ELR (cell line): ENCODE measurements at places on chromosomes 3 and 15.

GRCh38 chr3:152208439-152208838 lies 60.3 kb upstream of the MBNL1 start:
- DNase-seq, result no peak

- no peak for DNase-seq
Observed at GRCh38 chr15:60679256-60679655, 200.3 kb upstream of the ICE2 start.

DNA sequence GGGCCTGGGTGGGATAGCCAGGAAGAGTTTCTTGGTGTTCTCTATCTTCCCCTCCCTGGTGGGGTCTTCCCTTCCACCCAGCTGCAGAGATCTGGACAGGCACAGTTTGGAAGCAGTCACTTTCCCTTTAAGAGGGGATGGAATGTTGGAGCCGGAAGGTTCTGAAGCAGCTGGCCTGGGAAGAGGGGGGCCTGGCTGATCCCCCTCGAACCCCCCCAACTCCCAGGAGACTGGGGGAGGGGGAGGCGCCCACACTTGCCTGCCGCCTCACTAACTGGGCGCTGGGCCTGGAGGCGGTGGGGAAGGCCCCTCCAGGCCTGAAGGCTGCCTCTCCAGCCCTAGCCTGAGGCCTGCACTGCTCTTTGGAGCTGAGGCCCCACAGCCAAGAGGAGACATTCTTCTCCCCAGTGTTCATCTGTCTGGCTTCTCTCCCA lies 1.4 kb downstream of the DVL3 start:
- peak; percentile 55 for DNase-seq

- no peak for DNase-seq
Observed at GRCh38 chr3:169227911-169228310, 435.6 kb downstream of the MECOM start.

DNA sequence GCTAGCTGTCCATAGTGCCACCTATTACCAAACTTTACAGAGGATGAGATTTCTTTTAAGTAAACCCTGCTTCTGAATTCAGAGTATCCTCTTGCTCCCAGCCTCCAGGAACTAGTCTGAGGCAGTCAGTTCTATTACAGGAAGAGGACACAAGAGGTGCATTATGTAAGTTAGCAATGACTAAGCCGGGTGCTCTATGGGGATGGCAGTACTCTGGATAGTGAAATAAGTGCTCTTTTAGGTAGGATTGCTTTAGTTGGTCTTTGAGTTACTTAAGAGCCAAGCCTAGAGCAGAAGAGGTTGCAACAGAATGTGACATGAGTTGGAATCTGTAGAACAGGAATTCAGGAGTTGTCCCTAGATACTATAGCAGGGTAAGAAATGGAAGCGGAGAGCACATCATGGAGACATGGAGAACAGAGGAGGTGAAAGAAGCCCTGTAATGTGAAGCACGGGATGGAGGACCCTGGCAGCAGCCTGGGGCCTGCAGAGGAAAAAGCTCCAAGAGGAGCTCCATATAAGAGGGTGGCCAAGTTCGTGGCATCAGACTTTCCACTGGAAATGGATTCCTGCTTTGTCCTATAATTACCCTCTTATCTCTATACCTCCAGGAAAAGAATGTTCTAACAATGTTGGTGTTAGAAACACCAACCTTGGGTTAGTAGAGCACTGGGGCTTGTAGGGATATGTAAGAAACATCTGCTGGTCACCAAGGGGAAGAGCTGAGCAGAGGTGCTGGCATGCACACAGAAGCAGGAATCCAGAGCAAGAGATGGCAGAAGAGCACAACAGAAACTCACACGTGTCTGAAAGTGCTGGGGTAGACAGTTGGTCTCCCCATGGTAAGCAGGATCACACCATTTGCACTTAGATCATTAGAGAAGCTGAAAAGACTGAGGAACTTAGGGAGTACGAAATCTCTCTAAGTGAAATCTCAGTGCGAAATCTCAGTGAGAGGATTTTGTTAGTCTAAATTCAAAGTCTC lies 851.1 kb downstream of the FHIT start:
- DNase-seq, result no peak

DNA sequence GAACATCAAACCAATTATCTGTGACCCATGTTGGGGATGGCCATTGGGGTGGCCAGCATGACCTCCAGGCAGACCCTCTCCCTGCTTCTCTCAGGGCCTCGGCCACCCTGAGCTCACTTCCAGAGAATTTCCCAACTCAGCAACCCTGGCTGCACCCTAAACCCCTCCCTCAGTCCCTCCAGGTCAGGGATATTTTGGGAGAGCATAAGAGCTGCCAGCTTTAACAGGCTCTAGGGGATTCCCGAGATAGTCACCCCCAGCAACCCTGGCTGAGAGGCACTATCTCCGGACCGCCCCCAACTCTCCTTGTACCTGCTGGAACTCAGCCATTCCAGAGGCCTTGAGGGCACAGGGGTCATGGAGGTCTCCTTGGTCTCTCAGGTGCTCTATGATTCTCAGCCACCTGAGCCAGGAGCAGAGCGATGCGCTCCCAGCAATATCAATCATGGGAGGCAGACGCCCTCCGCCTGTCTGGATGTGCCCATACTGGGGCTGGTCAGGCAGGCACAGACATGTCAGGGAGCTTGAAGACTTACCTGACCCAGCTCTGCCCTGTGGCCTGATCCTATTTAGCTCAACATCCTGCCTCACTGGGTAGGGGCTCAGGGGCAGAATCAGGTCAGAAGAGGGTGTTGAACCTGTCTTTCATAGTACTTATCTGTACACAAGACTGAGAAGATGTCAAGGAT lies 34.9 kb upstream of the CILP start:
- DNase-seq, result no peak
